ENCODE measurements at places on chromosomes 11 and 22.

DNA sequence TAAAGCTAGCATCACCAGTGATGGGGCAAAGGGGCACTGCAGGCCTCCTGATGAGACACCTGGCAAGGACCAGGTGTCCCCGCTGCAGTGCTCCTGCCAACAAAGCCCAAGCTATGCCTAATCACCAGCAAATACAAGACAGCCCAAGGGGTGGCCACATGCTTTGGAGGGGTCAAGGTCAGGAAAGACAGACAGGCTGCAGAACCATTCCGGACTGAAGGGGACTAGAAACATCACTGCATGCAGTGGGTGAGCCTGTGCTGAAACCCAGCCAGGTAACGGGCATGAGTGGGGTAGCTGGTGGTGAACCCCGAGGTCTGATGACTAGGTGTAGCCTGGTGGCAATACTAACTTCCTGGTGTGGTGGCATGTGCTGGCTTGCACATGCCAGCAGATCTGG, 111.1 kb downstream of the MED15 start:
- no peak for DNase-seq

GRCh38 chr11:86490582-86490981, 115.9 kb downstream of the CCDC81 start:
- no peak for DNase-seq

DNA sequence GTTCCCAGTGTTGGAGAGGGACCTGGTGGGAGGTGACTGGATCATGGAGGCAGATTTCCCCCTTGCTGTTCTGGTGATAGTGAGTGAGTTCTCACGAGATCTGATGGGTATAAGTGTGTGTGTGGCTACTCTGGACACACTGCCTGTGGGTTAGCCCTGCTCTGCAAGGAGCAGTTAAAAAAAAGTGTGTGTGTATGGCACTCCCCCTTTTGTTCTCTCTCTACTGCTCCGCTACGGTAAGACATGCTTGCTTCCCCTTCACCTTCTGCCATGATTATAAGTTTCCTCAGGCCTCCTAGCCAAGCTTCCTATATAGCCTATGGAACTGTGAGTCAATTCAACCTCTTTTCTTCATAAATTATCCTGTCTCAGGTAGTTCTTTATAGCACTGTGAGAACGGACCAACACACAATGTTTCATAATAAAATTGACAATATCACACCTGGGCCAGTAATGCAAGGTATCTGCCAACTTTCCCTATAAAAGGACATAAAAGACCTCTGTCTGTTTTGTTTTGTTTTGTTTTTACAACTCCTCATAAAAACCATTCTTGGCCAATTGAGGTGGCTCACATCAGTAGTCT, 20.2 kb downstream of the CLTCL1 start:
- no peak for DNase-seq

DNA sequence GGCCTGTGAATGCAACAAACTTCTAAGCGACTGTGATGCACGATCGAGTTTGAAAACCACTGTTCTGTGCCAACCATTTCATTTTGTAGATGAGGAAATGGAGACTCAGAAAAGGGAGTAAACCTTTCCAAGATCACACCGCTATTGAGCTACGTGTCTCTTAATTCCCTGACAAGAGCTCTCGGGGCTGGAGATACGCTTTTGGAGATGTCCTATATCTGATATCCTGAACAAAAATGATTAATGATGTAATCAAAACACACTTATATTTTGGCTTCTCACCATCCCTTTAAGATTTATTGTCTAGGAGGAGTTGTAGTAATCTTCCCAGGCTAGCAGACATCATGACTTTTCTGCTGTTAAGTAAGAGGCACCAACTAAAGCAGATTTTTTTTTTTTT, 1.7 kb upstream of the PARVA start:
- DNase-seq: no peak

GRCh38 chr11:10659339-10660216, 34.0 kb downstream of the IRAG1 start:
- no peak for DNase-seq

- no peak for DNase-seq
These were observed 11.7 kb upstream of the TMEM191C start for GRCh38 chr22:21455334-21456089.

All from NCI-H748 treated with DMSO at 0.1 percent for 48 hours (cell line).